Activated CD4-positive, alpha-beta memory T cell treated with anti-CD3 and anti-CD28 coated beads, Interleukin-2, amount 10 ng/mL, durations not matched to agents 7 days and 5 days (primary cell): ENCODE measurements at places on chromosomes 6 and 20. TPM values are rescaled to one million over a fixed set of nuclear protein-coding genes. Genes with fewer than 3 reads are reported as not detected.

GRCh38 chr20:31682352-31682751 is 40.3 kb downstream of the BCL2L1 start:
- H3K36me3 ChIP-seq = peaks cover 76% of the 10 kb centered on the region
- H3K27me3 ChIP-seq = no peaks in the 10 kb centered on the region
- no peak overlapping the region for H3K4me3 ChIP-seq
- H3K4me1 ChIP-seq = peaks cover 94% of the 10 kb centered on the region

GRCh38 chr20:32007787-32008616 is 2.2 kb upstream of the CCM2L start:
- H3K4me1 ChIP-seq = peaks cover 11% of the 10 kb centered on the region
- peaks cover 8% of the 10 kb centered on the region for H3K27me3 ChIP-seq
- no peak overlapping the region for H3K27ac ChIP-seq
- no peaks in the 10 kb centered on the region for H3K36me3 ChIP-seq

GRCh38 chr20:36825385-36826104 is 50.4 kb upstream of the TLDC2 start:
- no peaks in the 10 kb centered on the region for H3K36me3 ChIP-seq
- H3K4me3 ChIP-seq = no peak overlapping the region

DNA sequence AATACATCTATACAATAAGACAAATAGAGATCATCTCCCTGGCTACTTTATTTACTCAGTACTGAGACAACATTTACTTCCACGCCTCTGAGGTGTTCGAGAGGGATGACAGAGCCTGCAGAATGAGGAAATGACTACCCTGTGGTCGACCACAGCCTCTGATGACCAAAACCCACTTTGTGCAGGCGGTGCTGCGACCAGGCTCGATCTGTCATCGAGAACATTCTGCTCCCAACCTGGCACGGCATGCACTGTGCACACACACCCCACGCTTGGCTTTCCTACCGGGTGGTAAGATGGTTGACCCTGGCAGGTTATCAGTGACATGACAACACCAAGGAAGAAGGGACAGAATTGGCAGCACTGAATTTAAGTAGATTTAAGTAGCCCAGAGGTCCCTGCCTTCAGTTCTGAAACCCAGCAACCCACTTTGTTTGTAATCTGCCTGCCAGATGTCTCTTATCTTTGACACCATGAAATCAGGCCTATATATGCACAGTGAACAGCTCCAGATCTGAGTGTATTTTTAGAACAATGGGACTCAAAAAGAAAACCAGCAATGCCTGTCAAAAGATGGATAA is 42.6 kb downstream of the TTI1 start:
- no peaks in the 10 kb centered on the region for H3K27me3 ChIP-seq
- peaks cover 38% of the 10 kb centered on the region for H3K36me3 ChIP-seq
- peaks cover 34% of the 10 kb centered on the region for H3K4me1 ChIP-seq
- no peak overlapping the region for H3K4me3 ChIP-seq
- DNase-seq = peak; percentile 87
- H3K27ac ChIP-seq = peak overlapping the region; percentile 81

DNA sequence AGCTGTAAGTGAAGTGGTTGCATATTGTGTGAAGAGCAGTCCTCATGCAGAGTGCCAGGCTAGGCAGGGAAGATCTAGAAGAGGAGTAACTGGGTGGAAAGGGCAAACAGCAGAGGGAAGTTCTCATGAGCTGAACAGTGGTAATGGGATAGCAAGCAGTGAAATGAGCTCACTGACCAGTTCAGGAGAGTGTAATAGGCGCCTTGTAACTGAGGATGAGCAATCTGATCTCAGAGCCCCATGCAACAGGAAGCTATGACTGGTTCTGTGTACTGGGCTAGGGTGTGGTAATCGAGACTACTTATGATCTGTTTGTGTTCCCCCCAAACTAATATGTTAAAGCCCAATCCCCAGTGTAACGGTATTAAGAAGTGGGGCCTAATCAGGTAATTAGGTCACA is 98.6 kb downstream of the RFX6 start:
- peaks cover 2% of the 10 kb centered on the region for H3K27me3 ChIP-seq
- no peaks in the 10 kb centered on the region for H3K4me1 ChIP-seq
- H3K27ac ChIP-seq = no peak overlapping the region
- no peak for DNase-seq
- no peaks in the 10 kb centered on the region for H3K36me3 ChIP-seq
- no peak overlapping the region for H3K4me3 ChIP-seq

DNA sequence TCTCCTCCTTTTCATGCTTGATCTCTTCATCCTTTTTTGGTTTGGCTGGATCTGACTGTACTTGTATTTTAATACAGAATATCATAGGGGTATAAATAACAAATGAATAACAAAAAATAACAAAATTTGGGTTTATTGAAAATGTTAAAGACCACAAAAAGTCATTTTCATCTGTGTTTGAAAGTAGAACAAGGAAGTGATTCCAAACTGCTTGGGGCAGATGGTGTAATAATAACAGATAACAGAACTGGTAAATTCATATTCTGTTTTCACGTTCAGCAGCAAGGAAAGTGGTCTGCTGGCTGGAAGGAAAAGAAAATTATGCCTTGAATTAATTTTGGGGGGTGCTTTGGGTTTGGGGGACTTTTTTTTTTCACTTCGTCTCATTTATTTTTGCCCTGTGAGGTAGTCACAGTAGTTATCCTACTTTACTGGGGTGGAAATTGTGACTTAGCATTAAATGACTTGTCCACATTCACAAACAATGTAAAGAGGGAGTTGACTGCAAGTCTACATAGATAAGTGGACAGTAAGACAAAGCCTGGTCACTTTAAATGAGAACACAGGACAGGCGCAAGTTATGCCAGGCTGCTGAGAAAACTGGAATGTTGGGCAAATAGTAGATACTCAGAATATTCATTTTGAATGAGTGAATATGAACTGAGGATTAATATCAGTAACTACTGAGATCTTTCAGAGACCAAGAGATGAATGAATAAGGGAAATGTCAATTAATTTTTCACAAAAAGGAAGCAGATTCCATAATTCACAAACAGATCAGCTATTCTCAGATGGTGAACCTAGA is 193.9 kb upstream of the CITED2 start:
- no peak overlapping the region for H3K4me3 ChIP-seq
- H3K36me3 ChIP-seq = peaks cover 4% of the 10 kb centered on the region
- peaks cover 6% of the 10 kb centered on the region for H3K4me1 ChIP-seq
- DNase-seq = no peak
- H3K27me3 ChIP-seq = no peaks in the 10 kb centered on the region

DNA sequence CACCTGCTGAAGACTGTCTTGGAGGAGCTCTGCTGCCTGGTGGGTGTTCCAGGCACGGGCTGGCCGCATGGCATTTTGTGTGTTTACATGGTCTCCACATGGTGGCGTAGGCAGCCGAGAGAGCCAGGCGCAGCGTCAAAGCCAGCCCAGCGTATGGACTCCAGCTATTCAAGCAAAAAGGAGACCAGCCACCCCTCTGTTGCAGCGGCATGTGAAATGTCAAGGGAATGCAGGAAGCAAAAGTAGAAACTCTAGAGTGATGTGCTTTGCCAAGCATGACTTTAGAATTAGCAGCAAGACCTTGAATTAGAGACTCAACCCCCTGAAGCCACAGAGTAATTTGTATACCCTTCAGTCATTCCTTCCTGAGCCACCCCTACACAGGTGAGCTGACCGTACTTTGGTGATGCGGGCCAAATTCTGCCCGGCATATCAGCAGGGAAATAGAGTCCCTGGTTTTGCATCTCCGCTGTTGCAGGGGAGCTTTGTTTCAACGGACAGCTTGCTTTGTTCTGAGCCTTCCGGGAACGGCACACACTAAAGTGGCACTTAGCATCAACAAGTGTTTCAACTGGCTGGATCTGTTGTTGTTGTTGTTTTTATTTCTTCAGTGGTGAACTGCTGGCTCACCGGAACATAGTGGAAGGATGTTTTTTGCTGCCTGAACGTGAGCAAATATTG is 48.5 kb downstream of the FNDC1 start:
- DNase-seq = no peak
- peaks cover 2% of the 10 kb centered on the region for H3K4me1 ChIP-seq
- no peaks in the 10 kb centered on the region for H3K36me3 ChIP-seq
- H3K27ac ChIP-seq = no peak overlapping the region
- H3K27me3 ChIP-seq = peaks cover 29% of the 10 kb centered on the region

DNA sequence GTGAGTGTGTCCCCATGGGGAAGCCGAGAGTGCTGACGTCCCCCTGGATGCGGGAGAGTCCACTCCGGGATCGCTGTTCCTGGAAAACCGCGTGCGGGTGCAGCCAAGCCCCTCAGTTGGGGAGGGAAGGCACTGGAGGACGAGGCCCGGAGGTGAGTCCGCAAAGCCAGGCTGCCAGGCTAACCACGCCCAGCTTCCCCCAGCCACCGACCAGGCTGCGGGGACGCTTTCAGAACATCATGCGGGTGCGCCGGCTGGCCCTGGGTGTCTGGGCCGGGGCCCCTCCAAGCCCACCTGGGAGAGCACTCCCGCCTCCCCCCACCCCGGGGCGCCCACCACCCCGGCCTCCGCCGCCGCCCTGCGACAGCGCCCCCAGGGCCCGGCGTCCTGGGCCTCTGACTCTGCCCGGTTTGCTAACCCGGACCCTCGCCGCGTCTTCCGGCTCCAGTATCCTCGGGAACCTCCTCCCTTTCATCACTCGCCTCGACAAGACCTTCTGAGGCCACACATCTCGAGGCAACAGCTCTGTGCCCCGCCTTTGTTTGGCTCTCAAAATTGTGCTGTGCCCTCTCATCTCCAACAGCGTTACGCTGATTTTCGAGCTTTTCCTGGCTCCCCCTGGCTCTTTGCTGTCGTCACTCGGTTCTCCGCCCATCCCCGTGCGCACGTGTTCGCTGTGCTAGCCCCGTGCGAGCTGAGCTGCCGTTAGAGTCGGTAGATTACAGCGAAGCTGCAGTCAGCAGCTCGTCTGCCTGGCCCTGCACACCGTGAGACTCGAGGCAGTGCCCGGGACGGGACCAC is 47.1 kb upstream of the ENTPD6 start:
- H3K4me1 ChIP-seq = peaks cover 4% of the 10 kb centered on the region
- peaks cover 13% of the 10 kb centered on the region for H3K27me3 ChIP-seq
- DNase-seq = peak; percentile 49
- H3K36me3 ChIP-seq = no peaks in the 10 kb centered on the region

GRCh38 chr20:51628533-51629398 is 86.2 kb upstream of the NFATC2 start:
- peak overlapping the region; percentile 40 for H3K27ac ChIP-seq
- H3K4me1 ChIP-seq = peaks cover 58% of the 10 kb centered on the region
- peak overlapping the region; percentile 1 for H3K4me3 ChIP-seq
- DNase-seq = peak; percentile 33
- H3K27me3 ChIP-seq = peaks cover 7% of the 10 kb centered on the region

GRCh38 chr6:47041741-47042140 is 391 bp downstream of the ADGRF1 start:
- DNase-seq = no peak
- H3K4me3 ChIP-seq = no peak overlapping the region

GRCh38 chr6:44036196-44036595 is 91.1 kb downstream of the MRPL14 start:
- no peak for DNase-seq
- H3K27ac ChIP-seq = no peak overlapping the region
- no peaks in the 10 kb centered on the region for H3K27me3 ChIP-seq
- peaks cover 4% of the 10 kb centered on the region for H3K4me1 ChIP-seq

- no peaks in the 10 kb centered on the region for H3K4me1 ChIP-seq
- no peaks in the 10 kb centered on the region for H3K36me3 ChIP-seq
- H3K27me3 ChIP-seq = no peaks in the 10 kb centered on the region
Measured at GRCh38 chr20:61749406-61750075, 316.1 kb downstream of the TAF4 start.

DNA sequence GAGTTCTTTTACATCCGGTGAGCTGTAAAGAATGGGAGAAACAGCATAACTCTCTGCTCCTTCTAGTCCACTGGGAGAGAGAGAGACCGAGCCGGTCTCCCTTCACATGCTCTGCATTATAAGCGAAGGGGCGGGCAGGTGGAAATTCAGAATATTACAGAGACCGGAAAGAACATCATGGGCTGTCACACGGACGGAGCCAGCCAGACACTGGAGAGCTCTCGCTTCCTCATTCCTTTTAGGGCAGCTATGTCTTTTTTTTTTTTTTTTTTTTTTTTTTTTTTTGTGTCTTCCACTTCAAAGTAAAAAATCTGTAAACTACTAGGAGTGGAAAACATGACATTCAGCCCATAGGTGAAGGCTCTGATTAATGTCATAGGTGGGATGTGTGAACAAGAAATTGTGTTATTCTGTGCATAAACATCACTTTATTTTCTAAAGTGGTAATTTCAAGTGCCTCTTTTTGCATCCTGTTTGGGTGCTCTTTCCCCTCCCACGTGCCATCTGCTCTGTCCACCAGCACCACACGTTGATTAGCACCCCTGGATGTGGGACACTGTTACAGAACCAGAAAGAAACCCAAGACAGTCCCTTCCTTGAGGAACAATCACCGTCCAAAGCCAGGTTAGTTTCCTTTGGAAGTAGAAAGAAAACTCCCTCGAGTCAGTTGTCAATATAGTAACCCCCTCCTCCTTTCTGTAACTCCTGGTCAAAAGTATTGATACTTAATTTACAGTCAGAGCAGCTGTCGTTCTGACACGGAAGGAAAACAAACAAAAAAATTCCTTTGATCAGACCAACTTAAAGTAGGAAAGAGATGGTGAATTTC is at the start of gene TAGAP:
TAGAP (minus strand) TSS at position 93 of the 829 bp plus-strand sequence. CDS start 845 bp downstream, outside the sequence.
- DNase-seq = peak; percentile 90
- peaks cover 62% of the 10 kb centered on the region for H3K4me1 ChIP-seq
- H3K27ac ChIP-seq = peak within 1 kb of the TSS; percentile 97

GRCh38 chr6:110178626-110179405 is 654 bp downstream of the WASF1 start:
- DNase-seq = peak; percentile 56
- peak overlapping the region; percentile 65 for H3K4me3 ChIP-seq
- peaks cover 22% of the 10 kb centered on the region for H3K27me3 ChIP-seq
- no peaks in the 10 kb centered on the region for H3K36me3 ChIP-seq

- peaks cover 26% of the 10 kb centered on the region for H3K4me1 ChIP-seq
- no peak overlapping the region for H3K27ac ChIP-seq
- H3K27me3 ChIP-seq = no peaks in the 10 kb centered on the region
- H3K36me3 ChIP-seq = peaks cover 24% of the 10 kb centered on the region
Measured at GRCh38 chr6:42766163-42766670, 15.6 kb upstream of the BICRAL start.

GRCh38 chr20:1773816-1774215 is 116.2 kb upstream of the SIRPG start:
- no peak for DNase-seq
- H3K4me3 ChIP-seq = no peak overlapping the region
- H3K27me3 ChIP-seq = peaks cover 6% of the 10 kb centered on the region
- H3K4me1 ChIP-seq = peaks cover 12% of the 10 kb centered on the region

DNA sequence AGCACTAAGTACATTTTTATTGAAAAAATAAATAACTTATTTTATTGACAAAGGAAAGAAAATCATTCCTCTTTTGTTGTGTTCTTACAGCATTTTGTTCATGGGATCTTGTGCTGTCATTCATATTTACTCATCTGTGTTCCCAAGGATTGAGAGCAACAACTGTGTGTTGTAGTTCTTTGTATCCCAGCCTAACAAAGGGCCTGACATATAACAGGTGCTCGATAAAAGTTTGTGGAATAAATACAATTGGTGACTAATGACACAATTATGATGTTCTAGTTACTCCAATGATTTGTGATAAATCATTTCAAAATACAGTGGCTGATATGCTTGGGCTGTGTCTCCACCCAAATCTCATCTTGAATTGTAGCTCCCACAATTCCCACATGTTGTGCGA is 7.9 kb upstream of the OGFRL1 start:
- DNase-seq = no peak
- no peaks in the 10 kb centered on the region for H3K4me1 ChIP-seq
- H3K27ac ChIP-seq = no peak overlapping the region
- H3K36me3 ChIP-seq = no peaks in the 10 kb centered on the region

BMP5 gene
- not detected for total RNA-seq

NT5E gene
- 3.4 TPM for total RNA-seq

SLC17A3 gene
- 0.96 TPM for total RNA-seq

NR2E1 gene
- total RNA-seq = not detected

AIF1 gene
- total RNA-seq = 11.7 TPM

TMEM74B gene
- total RNA-seq = 0.83 TPM

EPHA7 gene
- total RNA-seq = not detected

NOX3 gene
- not detected for total RNA-seq

LHFPL5 gene
- not detected for total RNA-seq

ULBP2 gene
- 1.5 TPM for total RNA-seq
